Transverse colon (tissue), 4 donors: ENCODE measurements at places on chromosomes 4 and X.

- H3K4me1 ChIP-seq: no peaks in the 10 kb centered on the region
- no peaks in the 10 kb centered on the region for H3K36me3 ChIP-seq
- H3K27ac ChIP-seq: no peak overlapping the region
- no peaks in the 10 kb centered on the region for H3K27me3 ChIP-seq
- DNase-seq: no peak
Measured at GRCh38 chr4:51943221-51943620, 76.9 kb downstream of the LRRC66 start.

DNA sequence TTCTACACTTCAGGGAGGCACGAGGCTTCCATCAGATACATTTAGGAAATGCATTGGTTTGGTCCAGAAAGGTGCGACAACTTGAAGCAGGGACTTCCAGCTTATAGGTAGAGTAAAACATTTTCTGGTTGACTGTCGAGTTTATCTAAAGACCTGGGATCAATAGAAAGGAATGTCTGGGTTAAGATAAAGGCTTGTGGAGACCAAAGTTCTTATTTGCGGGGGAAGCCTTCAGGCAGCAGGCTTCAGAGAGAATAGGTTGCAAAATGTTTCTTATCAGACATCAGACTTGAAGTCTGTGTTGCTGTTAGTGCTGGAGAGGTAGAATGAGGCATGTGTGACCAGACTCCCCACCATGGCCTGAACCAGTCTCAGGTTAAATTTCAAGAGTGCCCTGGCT lies 190.3 kb downstream of the TRIML1 start:
- DNase-seq: no peak
- no peaks in the 10 kb centered on the region for H3K4me1 ChIP-seq
- H3K27ac ChIP-seq: no peak overlapping the region
- no peaks in the 10 kb centered on the region for H3K36me3 ChIP-seq

DNA sequence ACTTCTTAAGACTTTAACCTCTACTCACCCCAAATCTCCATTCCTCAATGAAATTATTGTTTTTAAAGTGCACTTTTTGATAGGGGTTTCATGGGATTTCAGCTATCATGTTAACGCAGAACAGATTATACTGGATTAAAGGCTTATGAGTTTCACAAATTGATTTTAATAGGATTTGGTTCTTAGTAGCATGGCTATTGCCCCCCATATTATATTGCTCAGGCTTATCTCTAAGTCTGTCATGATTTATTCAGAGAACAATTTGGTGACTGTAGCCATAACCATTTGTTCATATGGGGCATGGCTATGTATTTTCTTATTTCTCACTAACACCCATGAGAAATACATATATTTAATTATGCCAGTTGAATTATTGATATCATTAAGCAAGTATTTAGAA lies 57.0 kb downstream of the MND1 start:
- no peak overlapping the region for H3K27ac ChIP-seq
- no peak overlapping the region for H3K4me3 ChIP-seq
- DNase-seq: no peak
- no peaks in the 10 kb centered on the region for H3K27me3 ChIP-seq
- no peaks in the 10 kb centered on the region for H3K4me1 ChIP-seq

- no peaks in the 10 kb centered on the region for H3K4me1 ChIP-seq
- peaks cover 28% of the 10 kb centered on the region for H3K27me3 ChIP-seq
- no peak for DNase-seq
- H3K36me3 ChIP-seq: no peaks in the 10 kb centered on the region
- no peak overlapping the region for H3K27ac ChIP-seq
- H3K4me3 ChIP-seq: no peak overlapping the region
Measured at GRCh38 chr4:6227412-6228157, 27.2 kb upstream of the JAKMIP1 start.

DNA sequence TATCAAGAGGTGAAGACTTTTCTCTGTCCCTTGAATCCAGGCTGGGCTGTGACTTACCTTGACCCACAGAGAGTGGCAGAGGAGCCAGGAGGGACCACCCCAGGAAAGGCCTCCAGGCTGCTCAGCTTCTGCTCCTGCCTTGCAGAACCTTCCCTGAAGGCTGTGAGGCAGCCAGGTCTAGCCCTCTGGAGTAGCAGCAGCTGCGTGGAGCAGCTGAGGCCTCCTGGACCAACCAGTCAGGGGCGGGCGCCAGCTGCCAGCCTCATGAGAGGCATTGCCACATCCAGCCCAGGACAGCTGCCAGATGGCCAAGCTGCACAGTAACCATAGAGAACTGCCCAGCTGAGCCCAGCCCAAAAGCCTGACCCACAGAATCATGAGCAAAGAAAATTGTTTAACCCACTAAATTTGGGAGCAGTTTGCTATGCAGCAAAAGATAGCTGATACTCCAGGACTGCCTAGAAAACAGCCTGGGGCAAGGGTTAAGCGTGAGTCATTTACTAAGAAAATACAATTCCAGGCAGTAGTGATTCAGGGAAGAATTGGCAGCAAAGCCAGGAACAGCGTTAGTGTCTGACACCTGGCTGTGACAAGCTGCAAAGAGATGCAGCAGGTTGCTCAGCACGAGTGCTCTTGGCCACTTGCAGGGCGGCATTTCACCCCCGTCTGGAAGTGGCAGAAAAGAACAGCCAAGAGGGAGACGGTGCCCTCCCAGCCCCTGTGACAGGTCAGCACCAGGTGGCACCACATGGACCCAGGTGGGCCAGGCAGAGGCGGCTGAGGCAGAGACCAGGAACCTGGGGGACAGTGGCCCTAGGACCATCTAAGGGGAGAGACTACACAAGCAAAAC lies 14.7 kb upstream of the PDE6B start:
- no peak overlapping the region for H3K27ac ChIP-seq
- H3K27me3 ChIP-seq: peaks cover 27% of the 10 kb centered on the region
- H3K4me1 ChIP-seq: no peaks in the 10 kb centered on the region
- DNase-seq: peak; percentile 14

- no peaks in the 10 kb centered on the region for H3K36me3 ChIP-seq
- H3K27ac ChIP-seq: no peak overlapping the region
- no peak for DNase-seq
- no peaks in the 10 kb centered on the region for H3K27me3 ChIP-seq
- no peak overlapping the region for H3K4me3 ChIP-seq
Measured at GRCh38 chrX:19709812-19710518, 177.4 kb downstream of the SH3KBP1 start.
